ENCODE measurements at places on chromosomes 11 and 22. TPM values are rescaled to one million over a fixed set of nuclear protein-coding genes. Genes with fewer than 3 reads are reported as not detected.

GRCh38 chr11:90284171-90284570 lies 61.3 kb upstream of the CHORDC1 start:
- DNase-seq: no peak

The MS4A3 gene
- polyA plus RNA-seq: 0.55 TPM

- DNase-seq: no peak
These were observed 68.7 kb upstream of the SYN3 start for GRCh38 chr22:33126881-33127280.

DNA sequence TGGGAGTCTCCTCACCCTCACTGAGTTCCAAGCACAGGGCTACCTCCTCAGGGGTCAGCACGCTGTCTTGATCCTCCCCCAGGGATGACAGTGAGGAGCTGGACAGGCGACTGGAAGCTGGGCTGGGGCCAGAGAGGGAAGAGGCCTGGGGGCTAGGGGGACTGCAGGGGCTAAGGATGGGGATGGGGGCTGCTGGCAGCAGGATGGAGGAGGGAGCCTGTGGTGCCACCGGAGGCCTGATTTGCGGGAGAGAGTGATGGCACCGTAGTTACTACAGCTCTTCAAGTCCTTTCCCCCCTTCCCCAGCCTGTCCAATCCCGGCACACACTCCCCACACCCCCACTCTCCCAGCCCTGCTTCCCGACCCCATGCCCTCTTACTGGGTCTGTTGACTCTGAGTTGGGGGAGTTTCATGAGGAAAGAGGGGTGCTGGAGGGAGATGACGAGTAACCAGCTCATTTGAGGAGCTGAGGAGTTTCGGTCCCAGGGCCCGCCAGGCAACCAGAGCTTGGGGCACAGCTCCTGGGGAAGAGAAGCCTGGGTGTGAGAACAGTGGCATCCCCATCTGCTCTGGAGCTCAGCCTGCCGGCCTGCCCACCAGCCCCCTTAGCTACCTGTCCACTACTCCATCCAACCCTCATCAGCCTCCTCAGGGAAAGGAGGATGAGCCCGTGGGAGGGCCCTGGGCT lies 10.5 kb downstream of the ROBO4 start:
- no peak for DNase-seq

- DNase-seq: no peak
These were observed 360.0 kb downstream of the OPCML start for GRCh38 chr11:133172349-133172748.

DNA sequence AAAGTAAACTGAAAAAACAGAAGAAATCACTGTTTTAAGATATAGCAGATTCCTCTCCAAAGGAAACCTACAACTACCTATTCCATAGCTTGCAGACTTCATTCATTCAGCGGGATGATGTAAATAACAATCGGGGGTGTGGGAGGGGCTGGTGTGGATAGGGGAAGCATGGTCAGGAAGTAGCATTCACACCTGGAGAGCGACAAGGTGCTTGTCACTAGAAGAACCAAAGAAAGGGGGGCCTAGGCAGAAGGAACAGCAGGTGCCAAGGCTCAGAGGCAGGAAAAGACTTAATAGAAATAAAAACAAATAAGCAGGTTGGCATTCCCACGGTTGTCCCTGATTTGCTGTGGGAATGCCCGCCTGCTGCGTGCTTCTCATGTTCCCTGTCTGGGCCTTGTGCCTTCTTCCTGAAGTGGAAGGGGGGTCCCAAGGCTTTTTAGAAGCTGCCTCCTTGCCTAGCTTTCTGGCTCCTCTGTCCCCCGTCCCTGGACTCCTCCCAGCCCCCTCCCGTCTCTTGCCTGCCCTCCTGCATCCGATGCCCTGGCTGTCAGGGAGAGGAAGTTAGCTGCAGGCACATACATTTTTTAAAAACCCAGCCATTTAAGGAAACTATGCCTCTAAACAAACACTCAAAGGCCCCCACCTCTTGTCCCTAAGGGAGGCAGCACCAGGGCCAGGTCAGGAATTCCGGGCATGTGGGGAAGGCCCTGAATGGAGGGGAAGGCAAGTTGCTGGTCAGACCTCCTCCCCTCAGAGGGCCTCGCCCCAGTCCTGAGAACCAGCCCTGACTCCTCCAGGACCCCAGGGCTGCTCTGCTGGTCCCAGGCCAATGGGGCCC lies 54.7 kb upstream of the PRDM11 start:
- DNase-seq: no peak

The C11orf21 gene
- polyA plus RNA-seq: 0.64 TPM

DNA sequence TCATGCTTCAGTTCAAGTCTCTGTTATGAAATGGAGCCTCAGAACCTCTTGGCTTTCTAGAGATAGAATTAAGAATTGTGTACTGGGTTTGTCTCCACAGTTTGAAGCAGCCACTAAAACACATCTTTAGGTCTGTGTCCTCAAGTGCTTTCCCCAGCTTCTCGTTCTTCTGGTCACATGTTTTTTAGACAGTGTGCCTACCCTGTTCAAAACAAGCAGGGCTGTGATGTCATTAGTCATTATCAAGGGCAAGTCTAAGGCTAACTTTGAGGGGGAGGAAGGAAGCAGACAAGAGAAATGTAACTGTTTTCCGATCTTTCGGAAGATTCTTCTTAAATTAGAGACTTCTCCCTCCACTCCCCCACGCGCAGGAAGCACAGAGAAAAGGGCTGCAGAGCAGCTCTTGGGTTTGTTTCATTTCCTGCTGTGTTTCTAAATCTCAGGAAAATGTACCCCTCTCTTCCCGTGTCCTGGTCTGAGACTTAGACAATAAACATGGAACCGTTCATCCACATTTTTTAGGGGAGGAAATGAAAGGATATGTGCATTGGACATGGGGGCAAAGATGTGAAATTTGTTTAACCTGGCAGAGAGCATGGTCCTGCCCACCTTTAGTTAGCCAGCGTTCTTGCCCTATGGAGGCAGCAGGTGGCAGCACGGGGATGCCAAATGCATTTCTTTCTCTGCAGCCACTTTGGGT lies 3.1 kb downstream of the AKIP1 start:
- DNase-seq: peak; percentile 31

The APOC3 gene
- polyA plus RNA-seq: 7.2 TPM

- DNase-seq: peak; percentile 10
These were observed 98.5 kb downstream of the SMCO4 start for GRCh38 chr11:93444617-93445073.

GRCh38 chr22:31662668-31663037 lies 638 bp upstream of the PISD start:
- DNase-seq: no peak

Data from right renal pelvis (tissue), 4 donors.